Hepatic stellate cell (primary cell): ENCODE measurements at places on chromosomes 7 and 10.

GRCh38 chr10:10824591-10825148 is 193.0 kb upstream of the CELF2 start:
- DNase-seq: no peak

DNA sequence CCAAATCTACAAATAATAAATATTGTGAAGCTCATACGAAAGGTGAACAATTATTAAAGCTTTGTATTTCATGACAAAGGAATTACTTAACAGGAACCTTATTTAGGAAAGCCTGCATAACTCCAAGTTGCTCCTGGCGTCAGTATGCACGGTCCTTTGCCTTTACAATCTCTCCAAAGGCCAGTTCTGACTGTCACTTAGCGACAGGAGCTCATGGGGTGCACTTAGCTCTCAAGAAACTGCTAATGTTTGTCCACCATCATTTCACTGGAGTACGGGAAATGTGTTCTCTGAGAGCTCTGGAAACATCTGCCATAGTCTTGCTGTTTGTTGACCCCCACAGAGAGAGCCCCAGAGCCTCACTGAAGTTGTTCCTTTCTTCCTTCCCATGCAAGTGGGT is 781.5 kb upstream of the POM121L12 start:
- no peak for DNase-seq

DNA sequence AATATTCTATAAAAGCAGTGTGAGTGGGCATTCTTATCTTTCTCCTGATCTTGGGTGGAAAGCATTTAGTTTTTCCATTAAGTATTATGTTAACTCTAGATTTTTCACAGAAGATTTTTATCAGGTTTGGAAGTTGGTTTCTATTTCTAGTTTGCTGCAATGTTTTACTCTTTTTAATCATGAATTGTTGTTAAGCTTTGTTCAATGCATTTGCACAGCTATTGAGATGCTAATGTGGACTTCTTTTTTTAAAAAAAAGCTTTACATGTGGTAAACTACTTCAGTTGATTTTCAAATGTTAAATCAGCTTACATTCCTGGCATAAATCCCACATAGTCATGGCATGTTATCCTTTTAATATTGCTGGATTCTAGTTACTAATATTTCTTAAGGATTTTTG is 363.6 kb upstream of the NRP1 start:
- no peak for DNase-seq

- DNase-seq: peak; percentile 92
Observed at GRCh38 chr10:132631338-132631735, 93.8 kb downstream of the INPP5A start.

GRCh38 chr7:37901890-37902524 is 14.6 kb downstream of the SFRP4 start:
- peak; percentile 6 for DNase-seq

GRCh38 chr7:22438994-22439393 is 61.0 kb downstream of the STEAP1B start:
- DNase-seq: no peak

DNA sequence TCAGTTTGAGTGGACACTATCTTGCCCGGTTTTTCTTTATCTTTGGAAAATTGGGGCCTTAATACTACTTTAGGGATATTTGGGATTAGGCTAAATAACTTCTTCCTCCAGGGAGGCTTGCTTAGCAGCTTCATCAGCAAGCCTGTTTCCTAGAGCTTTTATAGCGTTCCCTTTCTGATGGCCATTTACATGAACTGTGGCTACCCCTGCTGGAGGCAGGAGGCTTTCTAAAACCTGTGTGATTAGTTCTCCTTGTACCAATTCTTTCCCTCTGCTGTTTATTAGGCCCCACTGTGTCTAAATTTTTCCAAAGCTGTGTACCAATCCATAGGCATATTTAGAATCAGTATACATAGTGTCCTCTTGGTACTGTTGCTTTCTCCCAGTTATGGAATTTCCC is 61.7 kb upstream of the CNTNAP2 start:
- no peak for DNase-seq

DNA sequence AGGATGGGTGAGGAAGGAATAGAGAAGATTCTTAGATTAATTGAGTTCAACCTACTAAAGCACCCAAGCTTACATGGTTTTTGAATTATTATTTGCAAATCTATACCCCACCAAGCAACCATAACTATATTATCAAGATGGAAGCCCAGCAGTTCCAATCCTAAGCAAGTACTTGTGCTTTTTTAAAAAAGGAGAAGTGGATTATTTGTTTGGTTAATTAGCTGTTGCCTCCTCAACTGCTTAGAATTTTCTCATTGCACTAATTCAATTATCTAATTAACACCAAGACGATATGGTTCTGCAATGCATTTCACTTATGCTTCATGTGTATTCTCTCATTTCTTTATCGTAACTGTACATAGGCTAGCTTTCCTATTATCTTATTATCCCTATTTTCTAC is 27.3 kb upstream of the WIPF3 start:
- DNase-seq: no peak

DNA sequence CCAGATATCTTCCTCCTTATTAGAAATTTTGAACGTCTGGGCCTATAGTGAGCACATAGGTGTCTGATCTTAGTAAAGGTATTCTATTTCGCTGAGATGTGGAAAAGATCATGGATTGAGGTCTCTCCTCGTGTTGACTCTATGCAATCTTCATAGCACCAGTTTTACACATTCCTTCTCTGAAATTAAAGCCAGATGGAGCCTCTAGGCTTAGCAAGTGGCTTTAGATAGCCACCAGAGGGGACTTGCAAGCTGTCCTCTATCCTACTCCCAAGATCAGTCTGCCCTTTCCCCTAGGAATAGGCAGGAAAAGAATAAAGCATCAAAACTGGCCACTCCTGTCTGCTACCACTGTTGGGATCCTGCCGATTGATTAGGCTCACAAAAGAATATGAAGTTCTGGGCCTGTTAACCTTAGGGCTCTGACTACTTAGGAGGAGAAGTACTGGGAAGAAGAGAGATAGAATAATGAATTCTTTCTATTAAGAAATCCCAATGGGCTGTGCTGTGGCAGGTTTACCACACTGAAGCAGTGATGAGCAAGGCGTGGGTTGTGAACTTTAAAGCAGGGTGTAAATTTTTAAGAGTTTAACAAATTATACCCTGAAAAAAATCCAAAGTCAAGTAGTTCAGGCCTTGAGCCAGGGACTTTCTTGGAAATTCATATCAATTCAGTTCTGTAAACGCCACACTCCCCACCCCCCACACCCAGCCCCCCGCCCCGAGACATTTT is 2.2 kb upstream of the STRIP2 start:
- no peak for DNase-seq

GRCh38 chr10:1379601-1380000 is 323.4 kb downstream of the WDR37 start:
- no peak for DNase-seq

DNA sequence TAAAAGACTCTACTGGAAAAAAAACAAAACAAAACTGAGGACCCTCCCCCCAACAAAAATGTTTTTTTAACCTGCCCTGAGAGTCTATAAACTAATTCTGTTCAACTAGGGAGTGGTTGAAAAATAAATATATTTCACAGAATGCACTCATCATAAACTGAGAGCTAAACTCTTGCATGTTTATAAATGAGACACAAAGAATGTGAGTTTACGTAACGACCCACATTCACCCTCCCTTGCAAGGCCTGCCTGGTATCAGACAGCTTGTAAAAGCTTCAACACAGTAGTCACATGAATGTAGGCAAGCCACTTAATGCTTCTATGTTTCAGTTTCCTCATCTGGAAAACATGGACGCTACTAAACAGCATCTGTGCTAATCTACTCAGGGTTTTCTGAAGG is 50.3 kb downstream of the JAZF1 start:
- peak; percentile 48 for DNase-seq

- DNase-seq: no peak
Observed at GRCh38 chr7:28778786-28779185, 179.3 kb downstream of the TRIL start.

DNA sequence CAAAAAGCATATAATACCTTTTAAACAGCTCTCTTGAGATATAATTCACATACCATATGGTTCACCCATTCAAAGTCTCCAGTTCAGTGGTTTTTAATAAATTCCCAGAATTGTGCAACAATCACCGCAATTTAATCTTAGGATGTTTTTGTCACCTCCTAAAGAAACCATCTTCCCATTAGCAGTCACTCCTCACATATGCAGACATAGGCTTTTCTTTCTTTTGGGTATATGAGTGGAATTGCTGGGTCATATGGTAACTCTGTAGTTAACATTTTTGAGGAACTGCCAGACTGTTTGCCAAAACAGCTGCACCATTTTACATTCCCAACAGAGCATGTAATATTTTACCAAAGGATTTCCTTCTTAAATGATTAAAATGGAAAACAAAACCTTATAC is 57.0 kb downstream of the CC2D2B start:
- DNase-seq: no peak

- no peak for DNase-seq
Observed at GRCh38 chr10:585502-585901, 104.0 kb downstream of the DIP2C start.

GRCh38 chr7:13181216-13181615 is 493.8 kb downstream of the ARL4A start:
- no peak for DNase-seq

DNA sequence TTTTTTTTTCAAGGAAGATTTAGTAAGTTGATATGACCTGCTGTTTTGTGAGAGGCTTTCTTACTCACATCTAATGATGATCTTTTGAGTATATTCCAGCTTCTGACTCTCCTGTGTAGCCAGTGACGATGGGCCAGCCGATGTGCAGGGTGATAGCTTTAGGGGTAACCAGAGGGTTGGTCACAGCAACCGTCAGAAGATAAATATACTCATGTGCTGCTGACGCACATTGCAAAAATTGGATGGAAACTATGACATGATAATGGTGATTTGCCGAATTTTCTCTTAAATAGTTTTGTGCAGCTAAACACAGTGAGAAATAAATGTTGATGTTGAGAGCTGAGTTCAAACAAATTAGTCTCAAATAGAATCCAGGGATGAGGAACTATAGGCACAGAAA is 29.5 kb downstream of the R3HCC1L start:
- DNase-seq: no peak

- no peak for DNase-seq
Observed at GRCh38 chr10:46556515-46557318, at the start of gene GPRIN2. Gene GPRIN2, minus strand, starts transcription at chr10:46556658. Its CDS starts 5,922 bp downstream, at chr10:46550736.
